Bronchial epithelial cell (primary cell): ENCODE measurements at places on chromosomes 3 and 15.

- peak; percentile 29 for DNase-seq
Observed at GRCh38 chr3:178949896-178950295, 121.7 kb downstream of the ZMAT3 start.

DNA sequence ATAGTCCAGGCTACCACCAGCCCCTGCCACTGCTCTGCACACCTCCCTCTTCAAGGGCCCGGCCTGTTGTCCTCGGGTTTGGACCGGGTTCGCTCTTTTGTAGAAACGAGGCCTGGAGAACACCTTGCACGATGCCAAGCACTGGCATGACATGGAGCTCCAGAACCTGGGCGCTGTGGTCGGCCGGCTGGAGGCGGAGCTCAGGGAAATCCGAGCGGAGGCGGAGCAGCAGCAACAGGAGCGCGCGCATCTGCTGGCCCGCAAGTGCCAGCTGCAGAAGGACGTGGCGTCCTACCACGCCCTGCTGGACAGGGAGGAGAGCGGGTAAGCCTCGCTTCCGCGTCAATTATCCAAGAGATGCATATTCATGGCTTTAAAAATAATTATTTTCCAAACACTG is 72.4 kb downstream of the BFSP2 start:
- DNase-seq: peak; percentile 8

GRCh38 chr15:96170979-96171739 is 159.3 kb upstream of the NR2F2 start:
- DNase-seq: peak; percentile 27

DNA sequence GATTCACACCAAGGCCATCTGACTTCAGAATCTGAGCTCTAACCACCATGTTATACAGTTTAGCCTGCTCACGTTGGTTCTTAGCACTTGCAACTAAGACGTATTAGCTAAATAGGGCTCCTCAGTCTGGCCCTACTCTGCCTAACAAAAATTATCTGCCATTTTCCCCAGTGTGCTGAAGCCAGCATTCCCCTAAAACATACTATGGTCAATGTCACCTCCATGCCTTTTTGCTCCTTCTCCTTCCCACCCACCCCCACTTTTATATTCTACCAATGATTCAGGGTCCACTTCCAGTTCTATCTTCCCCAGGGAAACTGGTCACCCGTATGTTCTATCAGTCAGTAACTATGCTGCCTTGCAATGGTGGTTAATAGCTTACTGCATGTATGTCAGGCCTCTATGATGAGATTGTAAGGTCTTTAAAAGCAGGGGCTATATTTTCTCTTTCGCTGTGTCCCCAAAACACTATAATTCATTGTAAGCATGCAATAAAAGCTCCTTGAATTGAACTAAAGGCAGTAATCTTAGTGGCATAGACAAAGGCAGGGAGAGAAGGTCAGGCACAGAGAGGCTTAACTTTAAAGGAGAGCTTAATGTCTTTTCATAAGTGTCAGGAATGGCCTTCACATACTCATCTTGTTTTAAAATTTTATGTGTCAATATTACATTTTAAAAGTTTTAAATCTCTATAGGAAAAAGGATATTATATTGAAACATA is 23.3 kb downstream of the POPDC2 start:
- DNase-seq: no peak

DNA sequence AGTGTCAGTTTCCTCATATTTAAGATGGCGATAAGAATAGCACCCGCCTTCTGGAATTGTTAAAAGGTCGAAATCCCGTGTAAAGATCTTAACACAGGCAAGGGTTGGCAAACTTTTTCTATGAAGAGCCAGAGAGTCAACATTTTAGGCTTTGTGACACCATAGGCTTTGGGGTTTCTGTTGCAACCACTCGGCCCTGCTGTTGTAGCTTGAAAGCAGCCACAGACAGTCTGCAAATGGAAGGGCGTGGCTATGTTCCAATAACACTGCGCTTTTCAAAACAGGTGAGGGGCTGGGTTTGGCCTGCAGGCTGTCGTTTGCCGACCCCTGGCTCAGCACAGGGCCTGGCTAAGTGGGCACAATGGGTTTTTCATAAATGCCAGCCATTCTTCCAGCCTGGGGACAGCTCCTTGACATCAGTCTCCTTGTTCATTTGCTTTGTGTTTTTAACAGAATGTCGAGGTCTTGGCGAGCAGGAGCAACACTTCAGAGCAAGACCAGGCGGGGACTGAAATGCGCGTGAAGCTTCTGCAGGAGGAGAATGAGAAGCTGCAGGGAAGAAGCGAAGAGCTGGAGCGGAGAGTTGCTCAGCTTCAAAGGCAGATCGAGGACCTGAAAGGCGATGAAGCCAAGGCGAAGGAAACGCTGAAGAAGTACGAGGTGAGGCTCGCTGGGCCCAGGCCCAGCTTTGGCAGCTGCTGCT is 75.2 kb upstream of the MYZAP start:
- DNase-seq: no peak
